ENCODE measurements at places on chromosomes 2 and 18.

DNA sequence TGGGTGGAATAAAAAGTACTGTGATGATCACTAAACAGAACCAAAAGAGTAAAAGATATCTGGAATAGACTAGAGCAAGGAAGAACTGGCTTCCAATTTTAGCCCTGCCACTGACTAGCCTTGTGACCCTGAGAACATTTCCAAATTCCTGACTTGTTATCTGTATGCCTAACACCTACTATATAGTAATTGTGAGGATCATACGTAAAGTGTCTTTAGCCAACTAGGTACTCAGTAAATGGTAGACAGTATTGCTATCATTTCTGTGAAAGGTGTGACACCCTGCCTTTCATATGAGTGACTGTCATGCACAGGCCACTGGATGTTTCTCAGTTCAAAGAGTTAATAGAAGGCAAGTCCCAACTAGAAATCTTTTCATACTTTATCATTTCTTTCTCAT, 29.8 kb downstream of the CYTIP start:
- no peak for DNase-seq

GRCh38 chr2:240210198-240210965, 69.9 kb upstream of the OTOS start:
- no peak for DNase-seq

GRCh38 chr2:174644406-174644805, 46.8 kb upstream of the WIPF1 start:
- no peak for DNase-seq

GRCh38 chr2:149606251-149606811, 18.8 kb upstream of the MMADHC start:
- no peak for DNase-seq

DNA sequence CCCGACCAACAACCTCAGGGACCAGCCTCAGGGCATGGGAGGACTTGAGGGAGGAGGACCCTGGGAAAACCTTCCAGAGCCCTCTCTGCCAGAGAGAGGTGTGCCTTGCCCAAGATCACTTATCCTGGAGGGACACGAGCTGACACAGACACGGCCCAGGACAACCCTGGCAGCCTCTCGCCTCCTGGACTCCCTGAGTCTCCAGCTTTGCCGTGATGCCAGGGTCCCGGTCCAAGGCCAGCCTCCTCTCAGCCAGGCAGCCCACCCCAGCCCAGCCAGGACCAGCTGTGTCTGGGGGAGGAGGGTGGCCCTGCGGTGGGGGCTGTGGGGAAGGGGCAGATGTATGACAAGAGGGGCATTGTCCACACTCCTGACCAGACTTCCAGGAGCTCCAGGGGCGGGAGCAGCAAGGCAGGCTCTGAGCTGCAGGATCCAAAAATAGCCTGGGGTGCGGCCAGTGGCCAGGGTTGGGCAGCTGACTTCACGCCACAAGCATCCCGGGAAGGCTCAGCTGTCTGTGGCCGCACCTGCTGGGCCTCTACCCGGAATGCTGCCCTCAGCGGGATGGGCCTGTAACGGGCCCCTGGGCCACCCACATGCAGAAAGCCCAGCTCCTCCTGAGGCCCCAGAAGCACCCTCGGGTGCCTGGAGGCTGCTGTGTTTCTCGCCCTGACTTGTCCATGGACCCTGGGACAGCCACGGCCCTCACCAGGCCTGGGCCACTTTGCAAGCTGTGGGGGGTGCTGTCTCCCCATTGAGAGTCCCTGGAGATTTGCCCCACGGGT, 65.5 kb upstream of the GPC1 start:
- DNase-seq = no peak

- DNase-seq = no peak
Measured at GRCh38 chr2:28750316-28751251, 1.0 kb upstream of the PPP1CB start.

DNA sequence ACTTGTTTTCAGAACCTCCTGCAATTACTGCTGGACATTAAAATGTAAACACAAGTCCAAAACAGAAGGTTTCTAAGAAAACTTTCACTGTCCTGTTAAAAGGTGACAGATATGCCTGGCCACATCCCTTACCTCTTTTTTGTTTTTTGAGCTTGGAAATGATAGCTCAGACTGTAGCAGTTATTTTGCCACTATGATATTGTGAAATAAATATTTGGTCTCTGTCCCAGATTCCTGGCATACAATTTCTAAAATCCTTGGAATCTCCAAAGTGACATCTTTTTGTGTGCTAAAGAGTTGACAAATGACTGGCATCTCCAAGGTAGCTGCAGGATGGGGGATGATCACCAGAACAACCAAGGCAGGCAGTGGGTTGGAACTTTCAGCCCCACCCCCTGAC, 16.8 kb downstream of the TPGS2 start:
- DNase-seq = no peak

DNA sequence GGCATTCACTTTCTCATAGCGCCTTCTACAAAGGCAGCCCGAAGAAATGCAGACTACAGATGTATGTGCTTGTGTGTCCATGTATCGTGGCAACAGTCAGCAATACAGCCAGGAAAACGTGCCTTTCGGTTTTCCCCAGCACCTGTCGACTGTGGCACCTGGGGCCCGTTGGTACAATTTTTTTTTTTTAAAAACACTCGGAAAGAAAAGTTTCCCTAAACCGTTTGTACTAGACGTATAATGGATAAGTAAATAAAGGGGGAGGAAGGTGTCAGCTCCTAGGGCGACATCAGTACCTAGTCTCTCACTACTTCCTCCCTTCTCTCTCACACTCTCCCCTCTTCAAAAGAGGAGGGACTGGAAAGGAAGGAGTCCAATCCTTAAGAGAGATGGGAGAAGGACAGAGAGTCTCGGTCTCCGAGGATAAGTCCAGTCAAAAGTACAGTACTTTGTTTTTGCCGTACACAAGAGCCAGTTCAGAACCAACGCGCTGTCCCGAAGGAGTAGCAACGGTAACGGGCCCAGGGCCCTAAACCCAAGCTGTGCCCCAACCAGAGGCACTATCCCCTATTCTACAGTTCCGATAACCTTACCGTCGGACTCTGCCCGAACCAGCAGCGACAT, 759 bp downstream of the PPP4R3B start:
- DNase-seq = no peak

GRCh38 chr2:67638146-67638545, 241.0 kb downstream of the ETAA1 start:
- no peak for DNase-seq

- no peak for DNase-seq
Measured at GRCh38 chr2:84456156-84456555, 2.9 kb downstream of the SUCLG1 start.

GRCh38 chr18:76354348-76354747, 140.7 kb downstream of the ZNF516 start:
- no peak for DNase-seq

- DNase-seq = peak; percentile 9
Measured at GRCh38 chr2:240294514-240294913, 140.9 kb upstream of the GPC1 start.

- peak; percentile 62 for DNase-seq
Measured at GRCh38 chr2:205766779-205767359, 84.6 kb downstream of the NRP2 start.

DNA sequence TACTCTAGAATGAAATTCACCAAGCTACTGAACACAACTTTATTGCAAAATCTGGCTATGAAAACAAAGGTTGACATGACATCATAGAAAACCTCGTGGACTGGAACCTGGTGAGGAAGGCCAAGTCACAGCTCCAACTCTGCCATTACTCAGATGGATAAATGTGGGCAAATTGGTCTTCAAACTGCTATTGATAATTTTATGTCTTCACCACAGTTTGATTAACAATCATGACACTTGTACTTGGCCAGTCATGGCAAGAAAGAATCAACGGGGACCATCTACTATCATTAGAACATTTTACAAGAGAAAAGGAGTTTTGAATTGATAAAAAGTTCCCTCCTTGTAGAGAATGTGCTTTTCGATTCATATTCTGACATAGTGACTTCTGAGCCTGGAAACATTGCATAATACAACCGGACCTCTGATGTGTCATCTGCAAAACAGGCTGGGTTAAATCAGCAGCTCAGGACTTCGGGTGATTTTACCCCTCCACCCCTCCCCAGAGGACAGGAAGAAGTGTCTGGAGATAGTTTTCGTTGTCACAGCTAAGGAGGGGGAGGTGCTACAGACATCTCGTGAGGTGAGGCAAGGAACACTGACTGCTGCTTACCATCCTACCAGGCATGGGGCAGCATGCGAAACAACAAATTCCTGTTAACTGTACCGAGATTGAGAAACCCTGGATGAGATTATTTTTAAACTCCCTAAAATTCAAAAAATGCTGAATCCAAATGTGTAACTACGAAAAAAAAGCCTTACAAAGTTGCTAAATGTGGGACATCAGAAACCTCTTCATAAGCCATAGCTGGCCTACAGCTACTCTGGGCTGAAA, 8.4 kb downstream of the L3MBTL4 start:
- no peak for DNase-seq

DNA sequence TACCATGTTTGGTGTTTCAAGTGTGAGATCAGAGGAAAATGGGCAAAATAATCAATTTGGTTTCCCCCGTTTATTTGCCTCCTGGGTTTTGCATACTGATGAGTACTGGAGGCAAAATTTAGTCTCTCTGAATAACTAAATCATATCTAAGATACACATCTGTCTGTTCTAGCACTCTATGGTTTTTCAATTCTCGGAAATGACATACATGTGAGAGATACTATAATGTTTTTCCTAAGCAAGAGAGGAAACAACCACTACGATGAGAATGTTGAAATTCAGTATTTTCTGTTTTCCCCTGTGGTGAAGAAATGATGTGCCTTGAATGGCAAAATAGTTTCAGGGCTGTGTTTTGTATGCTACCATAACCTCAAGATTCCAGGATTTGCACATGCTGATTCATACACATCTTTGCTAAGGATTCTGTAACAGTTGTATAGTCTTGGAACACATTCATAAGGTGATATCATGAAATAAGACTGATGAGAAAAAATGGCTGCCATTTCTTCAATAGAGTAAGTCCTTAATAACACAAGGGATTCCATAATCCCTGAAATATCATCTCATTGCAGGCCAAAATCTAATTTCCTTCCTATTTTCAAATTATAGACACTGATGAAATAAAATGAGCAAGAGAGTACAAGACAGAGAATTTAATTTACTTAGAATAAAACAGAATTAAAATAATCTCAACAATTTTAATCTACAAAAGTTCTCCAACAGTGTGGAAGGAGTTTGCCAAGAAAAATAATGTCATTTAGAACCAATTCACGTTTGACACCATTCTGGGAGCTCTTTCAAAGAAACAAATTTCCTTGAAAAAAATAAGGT, 316.6 kb downstream of the FIGN start:
- DNase-seq = no peak

- no peak for DNase-seq
Measured at GRCh38 chr2:224518806-224519580, 66.2 kb downstream of the CUL3 start.

DNA sequence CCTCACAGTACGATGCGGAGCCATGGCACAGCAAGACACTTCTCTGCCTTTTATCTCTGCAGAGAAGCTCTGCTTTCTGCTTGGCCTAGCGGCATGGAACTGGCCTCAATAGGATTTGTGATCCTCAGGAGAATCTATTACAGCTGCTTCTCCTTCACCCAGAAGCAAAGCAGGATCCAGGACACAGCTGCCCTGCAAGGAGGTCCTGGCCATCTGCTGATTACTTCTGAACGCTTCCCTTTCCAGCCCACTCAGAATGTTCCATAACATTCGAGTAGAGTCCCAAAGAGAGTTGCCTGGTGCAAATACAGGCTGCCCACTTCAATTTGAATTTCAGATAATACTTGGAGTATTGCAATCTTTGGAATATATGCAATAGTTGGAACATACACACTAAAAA, 29.2 kb upstream of the KCNS3 start:
- DNase-seq = no peak

DNA sequence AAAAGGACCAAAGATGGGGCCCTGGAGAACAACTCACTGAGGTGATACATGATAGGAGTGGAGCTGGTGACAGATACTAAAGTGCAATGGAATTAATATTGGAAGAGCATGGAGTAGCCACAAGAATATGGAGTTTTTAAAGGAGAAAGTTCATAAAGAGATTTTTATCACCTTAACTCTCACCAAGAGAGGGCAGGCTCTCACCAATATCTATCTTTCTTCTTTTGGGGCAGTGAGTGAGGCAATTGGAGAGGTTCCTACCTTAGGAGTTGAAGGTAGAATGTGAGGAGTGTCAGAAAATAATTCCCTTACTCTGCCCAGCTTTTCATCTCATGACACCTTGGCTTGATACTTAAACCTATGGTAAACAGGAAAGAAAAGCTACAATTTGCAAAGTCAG, 233.7 kb upstream of the CWC22 start:
- no peak for DNase-seq

- DNase-seq = no peak
Measured at GRCh38 chr2:3168230-3168891, 209.3 kb downstream of the EIPR1 start.

DNA sequence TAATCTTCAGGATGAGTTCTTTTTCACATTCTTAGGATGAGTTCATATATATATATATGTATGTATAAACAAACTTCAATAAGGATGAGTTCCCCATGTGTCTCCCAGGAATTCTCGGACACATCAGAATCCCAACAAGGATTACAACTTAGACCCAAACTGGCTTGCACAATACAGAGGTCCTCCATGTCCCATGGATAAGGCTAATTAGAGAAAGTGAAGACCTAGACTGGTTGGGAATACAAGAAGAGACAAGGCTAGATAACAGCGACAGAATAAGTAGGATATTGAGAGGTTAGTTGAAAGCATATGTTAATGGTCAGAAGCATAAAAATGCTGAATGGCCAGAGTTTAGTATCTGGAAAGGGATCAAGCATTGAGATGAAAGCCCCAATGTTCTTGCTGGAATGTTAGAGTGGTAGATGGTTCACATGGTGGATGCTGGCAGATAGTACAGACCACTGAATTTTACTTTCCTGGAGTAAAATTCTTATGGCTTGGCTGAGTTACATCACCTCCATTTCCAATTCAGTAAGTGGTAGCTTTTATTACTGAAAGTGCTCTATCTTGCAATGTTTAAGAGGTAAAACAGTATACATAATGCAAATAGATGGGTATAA, 154.9 kb upstream of the EPHA4 start:
- no peak for DNase-seq

GRCh38 chr2:226758921-226759640, 40.5 kb downstream of the IRS1 start:
- DNase-seq = no peak

GRCh38 chr2:188765522-188766470, 208.4 kb upstream of the COL3A1 start:
- no peak for DNase-seq

GRCh38 chr2:220936641-220937197, 635.4 kb downstream of the EPHA4 start:
- no peak for DNase-seq

Measured in omental fat pad (tissue), 4 donors.